ENCODE measurements at places on chromosomes 12 and 14. TPM values are rescaled to one million over a fixed set of nuclear protein-coding genes. Genes with fewer than 3 reads are reported as not detected.

- DNase-seq = no peak
These were observed 34.7 kb downstream of the KICS2 start for GRCh38 chr12:64187370-64187769.

- DNase-seq = no peak
These were observed 49.7 kb upstream of the ARHGAP5 start for GRCh38 chr14:32027255-32027939.

Gene TRPV4
- 5.2 TPM for polyA plus RNA-seq

- DNase-seq = no peak
These were observed 22.4 kb upstream of the LRRC10 start for GRCh38 chr12:69633061-69633460.

GRCh38 chr12:29242921-29243431, 93.9 kb downstream of the FAR2 start:
- DNase-seq = no peak

Gene ESPL1
- 1.6 TPM for polyA plus RNA-seq

GRCh38 chr14:89736881-89737280, 217.6 kb downstream of the EFCAB11 start:
- DNase-seq = no peak

- peak; percentile 77 for DNase-seq
These were observed 17.1 kb downstream of the POMT2 start for GRCh38 chr14:77303417-77304156.

DNA sequence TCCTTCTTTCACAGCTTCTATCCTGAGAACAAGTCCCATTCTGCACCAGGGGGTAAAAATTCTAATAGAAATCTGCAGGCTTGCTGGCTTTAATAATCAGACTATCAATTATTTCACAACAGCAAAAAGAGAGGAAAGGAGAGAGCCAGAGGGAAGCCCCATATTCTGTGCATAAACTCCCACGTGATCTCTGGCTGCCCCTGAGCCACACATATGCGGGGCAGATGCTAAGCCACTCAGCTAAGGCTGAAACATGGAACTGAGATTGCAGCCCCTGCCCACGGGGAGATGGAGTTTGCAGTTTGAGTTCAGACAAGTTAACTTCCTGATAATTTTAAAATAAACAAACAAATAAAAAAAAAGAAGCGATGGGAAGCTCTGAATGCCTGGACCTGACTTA, 254.4 kb upstream of the CCDC196 start:
- DNase-seq = no peak

Gene TMEM229B
- 0.07 TPM for polyA plus RNA-seq

DNA sequence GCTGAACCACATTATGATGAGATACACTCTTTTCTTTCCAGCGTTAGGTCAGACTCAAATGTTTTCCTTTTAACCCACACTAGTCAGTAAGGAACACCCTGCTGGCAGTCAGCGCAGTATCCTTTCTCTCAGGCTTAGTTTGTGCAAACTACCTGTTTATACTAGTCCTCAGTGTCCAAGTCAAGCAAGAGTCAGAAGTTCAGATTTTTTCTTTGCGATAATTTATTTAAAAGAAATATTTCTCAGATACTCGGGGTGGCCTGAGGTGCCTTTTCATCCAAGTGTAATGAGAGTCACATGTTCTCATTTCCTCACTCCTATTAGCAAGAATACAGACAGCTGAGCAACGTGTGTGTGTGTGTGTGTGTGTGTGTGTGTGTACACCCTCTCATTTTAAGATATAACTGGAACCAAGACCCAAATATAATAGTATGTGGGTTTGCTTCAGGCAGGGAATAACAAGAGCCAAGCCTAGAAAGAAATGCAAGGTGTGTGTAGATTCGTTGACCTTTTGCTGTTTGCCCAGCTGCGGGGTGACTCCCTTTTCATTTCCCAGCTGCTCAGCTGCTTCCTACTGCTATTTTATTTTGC, 182.7 kb downstream of the KICS2 start:
- DNase-seq = peak; percentile 23

- DNase-seq = no peak
These were observed 78.7 kb downstream of the STXBP6 start for GRCh38 chr14:24971255-24971654.

DNA sequence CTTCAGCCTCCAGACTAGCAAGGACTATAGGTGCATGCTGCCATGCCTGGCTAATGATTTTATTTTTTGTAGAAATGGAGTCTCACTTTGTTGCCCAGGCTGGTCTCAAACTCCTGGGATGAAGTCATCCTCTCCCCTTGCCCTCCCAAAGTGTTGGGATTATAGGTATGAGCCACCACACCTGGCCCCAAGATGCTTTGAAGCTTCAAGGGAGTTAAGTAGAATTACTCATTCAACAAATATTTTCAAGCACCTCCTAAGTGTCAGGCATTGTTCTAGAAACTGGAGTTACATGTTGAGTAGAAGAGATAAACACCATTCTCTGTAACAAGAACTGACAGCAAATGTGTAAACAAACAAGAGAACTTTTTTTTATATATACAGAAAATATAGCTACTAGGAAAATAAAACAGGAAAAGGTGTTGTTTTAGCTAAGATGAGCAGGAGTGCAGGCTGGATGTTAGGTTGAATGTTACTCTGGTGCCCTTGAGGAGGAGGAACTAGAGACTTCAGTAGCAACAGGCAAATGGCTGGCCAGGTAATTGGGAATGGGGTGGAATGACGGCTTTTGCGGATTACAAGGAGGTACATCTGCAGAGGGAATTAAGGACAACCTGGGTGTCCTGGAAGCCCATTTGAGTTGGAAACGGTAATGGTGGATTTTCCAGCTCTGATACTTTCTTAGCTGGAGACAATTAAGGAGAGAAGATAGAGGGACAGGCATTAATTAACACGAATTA, 32.0 kb upstream of the CFAP54 start:
- DNase-seq = no peak

DNA sequence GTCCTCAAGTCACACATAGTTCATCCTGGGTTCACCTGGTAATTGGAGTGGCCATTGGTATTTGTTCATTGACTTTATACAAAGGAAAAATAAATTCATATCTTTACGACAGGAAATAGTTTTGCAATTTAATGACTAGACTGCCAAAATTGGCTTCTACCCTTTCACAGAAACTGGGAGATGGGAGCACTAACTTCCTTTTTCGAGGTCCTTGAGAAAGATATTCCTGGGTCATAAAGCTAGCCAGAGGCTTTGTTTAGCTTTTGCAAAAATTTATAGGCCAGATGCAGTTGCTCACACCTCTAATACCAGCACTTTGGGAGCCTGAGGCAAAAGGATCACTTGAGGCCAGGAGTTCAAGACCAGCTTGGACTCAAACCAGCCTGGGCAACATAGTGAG, 10.2 kb upstream of the OR11G2 start:
- DNase-seq = no peak

DNA sequence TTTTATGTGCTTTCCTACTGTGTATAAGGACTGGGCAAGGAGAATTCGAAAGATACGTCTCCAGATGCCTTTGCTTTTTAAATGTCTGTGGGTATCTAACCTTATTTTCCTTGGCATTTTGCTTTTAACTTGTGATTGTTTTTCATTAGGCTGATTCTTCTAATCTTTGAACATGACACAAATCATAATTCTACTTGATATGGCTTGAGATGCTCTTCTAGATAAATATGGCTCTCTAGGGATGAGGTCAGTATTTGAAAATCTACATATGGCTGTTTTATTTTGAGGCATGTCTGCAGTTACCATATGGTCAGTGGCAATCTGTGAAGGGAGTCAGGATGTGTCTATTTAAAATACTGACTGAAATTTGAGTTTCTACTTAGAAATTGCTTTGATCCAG, 139.2 kb downstream of the SLC2A13 start:
- no peak for DNase-seq

- DNase-seq = no peak
These were observed 484 bp downstream of the RIC8B start for GRCh38 chr12:106774808-106775524.

- DNase-seq = no peak
These were observed 1.3 kb downstream of the MDGA2 start for GRCh38 chr14:47674148-47674542.

Gene SYNJ2BP
- 29.2 TPM for polyA plus RNA-seq

Gene ATP2B1
- 33.3 TPM for polyA plus RNA-seq

GRCh38 chr12:131093604-131093955, 139.9 kb downstream of the ADGRD1 start:
- no peak for DNase-seq

Gene RNASE1
- not detected for polyA plus RNA-seq

DNA sequence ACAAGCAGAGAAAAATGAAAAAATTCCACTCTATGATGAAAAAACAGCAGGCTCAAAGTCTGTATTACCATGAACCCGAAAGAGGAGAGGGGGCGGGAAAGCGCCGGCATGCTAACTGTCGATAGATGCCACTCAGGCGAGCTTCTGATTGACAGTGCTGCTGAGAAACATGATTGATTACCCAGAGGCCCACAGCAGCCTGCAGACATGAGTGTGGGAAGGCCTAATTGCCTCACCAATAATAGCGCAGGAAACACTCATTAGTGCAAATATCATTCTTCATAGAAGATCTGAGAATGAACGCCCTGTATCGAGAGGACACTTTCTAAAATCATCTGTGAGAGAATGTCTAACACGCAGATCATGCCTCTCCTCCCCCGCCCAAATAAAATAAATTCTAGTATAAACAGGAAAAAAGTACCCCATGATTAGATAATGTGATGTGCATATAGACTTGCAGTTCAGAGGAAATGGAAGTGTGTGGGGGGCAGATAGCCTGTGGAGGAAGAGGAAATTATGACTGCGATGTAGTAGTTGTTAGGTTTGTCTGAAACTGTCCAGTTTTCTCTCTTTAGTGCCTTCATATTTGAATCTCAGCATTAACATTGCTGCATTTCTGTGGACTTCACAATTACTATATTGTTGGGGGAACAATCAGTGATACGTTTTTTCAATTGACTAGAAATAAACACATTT, 15.6 kb downstream of the TPH2 start:
- DNase-seq = no peak

Gene NABP2
- 46.9 TPM for polyA plus RNA-seq

Gene C12orf54
- not detected for polyA plus RNA-seq

GRCh38 chr12:31651893-31652521, 7.5 kb upstream of the ETFBKMT start:
- DNase-seq = no peak

Gene TAOK3
- polyA plus RNA-seq = 56.4 TPM

Gene ARHGAP9
- polyA plus RNA-seq = 1.2 TPM

DNA sequence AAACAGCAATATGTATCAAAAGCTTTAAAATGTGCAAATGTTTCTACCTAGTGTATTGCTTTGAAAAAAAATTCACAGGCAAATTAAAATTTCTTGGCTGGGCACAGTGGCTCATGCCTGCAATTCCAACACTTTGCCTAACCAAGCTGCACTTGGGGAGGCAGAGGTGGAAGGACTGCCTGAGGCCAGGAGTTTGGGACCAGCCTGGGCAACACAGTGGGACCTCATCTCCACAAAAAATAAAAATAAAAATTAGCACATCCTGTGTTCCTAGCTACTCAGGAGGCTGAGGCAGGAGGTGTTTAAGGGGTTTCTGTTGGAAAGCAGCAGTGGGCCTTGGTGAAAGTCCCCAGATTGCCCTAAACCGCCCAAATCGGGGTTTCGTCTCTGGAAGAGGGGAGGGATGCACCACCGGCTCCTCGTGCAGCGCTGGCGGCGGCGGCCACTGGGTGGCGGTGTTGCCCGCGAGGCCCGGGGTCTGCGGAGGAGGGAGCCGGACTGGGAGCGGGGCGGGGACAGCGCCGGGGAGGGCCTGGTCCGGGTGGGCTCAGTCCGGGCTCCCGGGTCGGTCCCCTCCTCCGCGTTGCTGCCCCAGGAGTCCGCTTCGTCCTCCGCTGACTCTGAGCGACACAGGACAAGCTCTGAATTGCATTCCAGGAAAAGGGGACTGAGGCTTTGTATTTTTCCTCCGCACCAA, 265.6 kb downstream of the AACS start:
- no peak for DNase-seq

Gene DYNLL1
- polyA plus RNA-seq = 720 TPM

DNA sequence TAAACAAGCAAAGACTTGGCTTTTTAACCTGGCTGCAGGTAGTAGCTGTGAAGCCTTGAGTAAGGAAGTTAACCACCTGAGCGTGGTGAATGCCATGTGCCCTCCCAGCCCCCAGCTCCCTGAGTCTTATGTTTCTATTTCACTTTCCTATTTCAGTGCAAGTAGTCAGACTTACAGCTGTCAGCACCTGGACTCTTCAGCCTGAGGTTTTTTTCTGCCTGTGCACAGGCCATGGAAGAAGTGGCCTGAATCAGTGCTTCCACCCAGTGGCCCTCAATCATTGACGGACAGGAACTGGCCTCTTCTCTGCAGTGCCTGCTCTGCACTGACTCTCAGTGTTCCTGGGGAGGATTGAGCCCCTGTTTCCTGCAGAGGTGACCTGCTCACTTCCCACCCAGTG, 796.4 kb downstream of the MED13L start:
- DNase-seq = no peak

DNA sequence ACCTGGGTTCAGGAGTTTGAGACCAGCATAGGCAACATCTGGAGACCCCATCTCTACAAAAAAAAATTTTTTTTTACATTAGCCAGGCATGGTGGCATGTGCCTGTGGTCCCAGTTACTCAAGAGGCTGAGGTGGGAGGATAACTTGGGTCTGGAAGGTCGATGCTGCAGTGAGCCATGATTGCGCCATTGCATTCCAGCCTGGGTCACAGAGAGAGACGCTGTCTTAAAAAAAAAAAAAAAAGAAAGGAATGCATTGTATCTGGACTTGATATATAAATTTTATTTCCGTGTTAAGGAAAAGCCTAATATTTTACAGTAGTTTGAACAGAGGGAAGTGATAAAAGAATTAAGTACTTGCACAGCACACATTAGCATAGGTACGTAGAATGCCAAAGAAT, 97.2 kb downstream of the ZC3H14 start:
- DNase-seq = no peak

Gene KRT83
- polyA plus RNA-seq = not detected

Measured in AG04450 (cell line).